Thyroid gland (tissue), 4 donors: ENCODE measurements at places on chromosomes 4 and X. TPM values are rescaled to one million over a fixed set of nuclear protein-coding genes. Genes with fewer than 3 reads are reported as not detected.

- DNase-seq = no peak
Measured at GRCh38 chr4:7266525-7267292, 74.4 kb downstream of the SORCS2 start.

Gene OPN1MW3
- total RNA-seq = not detected

Gene GYPA
- not detected for total RNA-seq

Gene IL9R
- total RNA-seq = 0.56 TPM

GRCh38 chr4:121246698-121247097 lies 82.6 kb upstream of the TNIP3 start:
- no peak for DNase-seq

DNA sequence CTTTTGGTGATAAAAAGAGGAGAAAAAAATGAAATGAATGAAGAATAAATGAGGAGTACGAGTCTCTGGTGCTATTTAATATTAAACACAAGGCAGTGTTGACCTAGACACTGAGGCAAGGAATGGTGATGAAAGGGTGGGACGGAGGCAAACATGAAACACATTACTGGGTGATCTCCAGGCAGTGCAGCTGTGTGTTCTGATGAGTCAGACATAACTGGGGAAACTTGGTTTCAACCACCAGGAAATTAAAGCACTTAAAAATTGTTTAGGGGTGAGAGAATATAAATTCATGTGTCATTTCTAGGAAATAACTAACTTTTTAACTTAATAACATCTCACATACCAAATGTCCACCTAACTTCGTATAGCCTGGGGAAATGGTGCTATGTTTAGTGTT lies 19.7 kb upstream of the CXCL6 start:
- no peak for DNase-seq

Gene GPR82
- total RNA-seq = 0.40 TPM

DNA sequence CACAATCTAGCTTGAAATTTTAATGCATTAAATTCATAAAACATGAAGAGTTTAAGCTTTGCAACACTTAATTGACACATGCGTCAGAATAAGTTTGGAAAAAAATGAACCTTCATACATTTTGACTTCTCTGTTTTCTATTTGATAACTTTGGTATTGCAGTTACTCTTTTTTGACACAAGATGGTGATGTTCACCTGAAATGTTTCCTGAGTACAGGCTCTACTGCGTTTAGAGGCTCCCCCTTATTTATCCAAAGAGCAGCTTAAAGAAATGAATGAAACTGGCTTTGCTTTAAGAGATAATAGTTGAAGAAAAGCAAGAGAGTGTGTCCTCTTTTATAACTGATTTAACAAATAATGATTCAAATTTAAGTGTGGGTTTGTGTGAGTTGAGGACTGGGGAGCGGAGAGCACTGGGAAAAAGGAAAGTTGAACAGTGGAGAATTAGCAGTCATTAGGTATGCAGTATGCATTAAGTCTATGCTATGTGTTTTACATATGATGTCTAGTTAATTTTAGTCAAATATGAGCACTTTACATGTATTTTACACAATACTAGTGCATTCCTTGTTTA lies 180.6 kb upstream of the NUDT6 start:
- DNase-seq = no peak

GRCh38 chr4:151992332-151993154 lies 231.7 kb upstream of the GATB start:
- no peak for DNase-seq

- DNase-seq = no peak
Measured at GRCh38 chrX:134932528-134933217, 58.1 kb upstream of the SMIM10 start.

Gene TEX11
- not detected for total RNA-seq

GRCh38 chr4:153010146-153010545 lies 74.0 kb downstream of the FHDC1 start:
- DNase-seq = no peak

Gene LONRF3
- 50.5 TPM for total RNA-seq

Gene TMEM128
- 36.8 TPM for total RNA-seq

DNA sequence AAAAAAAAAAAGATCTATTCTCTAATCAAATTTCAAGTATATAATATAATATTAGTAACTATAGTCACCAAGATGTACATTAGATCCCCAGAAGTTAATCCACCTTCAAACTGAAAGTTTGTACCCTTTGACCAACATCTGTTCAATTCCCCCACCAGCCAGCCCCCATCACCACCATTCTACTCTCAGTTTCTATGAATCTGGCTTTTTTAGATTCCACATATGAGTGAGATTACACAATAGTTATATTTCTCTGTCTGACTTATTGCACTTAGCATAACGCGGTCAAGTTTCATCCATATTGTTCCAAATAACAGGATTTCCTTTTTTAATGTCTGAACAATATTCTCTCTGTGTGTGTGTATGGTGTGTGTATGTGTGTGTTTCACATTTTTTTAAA lies 33.7 kb upstream of the VMA21 start:
- no peak for DNase-seq

Gene SSX1
- not detected for total RNA-seq

Gene SMIM14
- 52.1 TPM for total RNA-seq

GRCh38 chr4:157983300-157983699 lies 189.5 kb downstream of the GASK1B start:
- no peak for DNase-seq

DNA sequence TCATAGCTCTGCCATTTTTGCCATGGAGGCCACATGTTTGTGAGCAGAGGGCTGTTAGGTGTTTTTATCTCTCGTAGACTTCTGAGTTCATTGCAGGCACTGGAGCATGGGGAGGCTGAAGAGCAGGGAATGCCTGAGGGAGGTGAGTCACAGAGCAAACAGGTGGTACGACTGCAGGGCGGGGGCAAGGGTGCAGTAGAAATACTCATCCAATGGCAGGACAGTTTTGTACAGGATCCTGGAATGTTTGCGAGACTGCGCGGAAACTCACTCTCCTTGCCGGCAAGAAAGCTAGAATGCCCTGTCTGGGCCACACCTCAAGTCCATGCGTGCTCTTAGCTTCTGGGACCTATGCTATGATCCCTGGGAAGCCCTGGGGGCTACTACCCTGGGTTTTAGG lies 20.0 kb upstream of the VCX2 start:
- no peak for DNase-seq

DNA sequence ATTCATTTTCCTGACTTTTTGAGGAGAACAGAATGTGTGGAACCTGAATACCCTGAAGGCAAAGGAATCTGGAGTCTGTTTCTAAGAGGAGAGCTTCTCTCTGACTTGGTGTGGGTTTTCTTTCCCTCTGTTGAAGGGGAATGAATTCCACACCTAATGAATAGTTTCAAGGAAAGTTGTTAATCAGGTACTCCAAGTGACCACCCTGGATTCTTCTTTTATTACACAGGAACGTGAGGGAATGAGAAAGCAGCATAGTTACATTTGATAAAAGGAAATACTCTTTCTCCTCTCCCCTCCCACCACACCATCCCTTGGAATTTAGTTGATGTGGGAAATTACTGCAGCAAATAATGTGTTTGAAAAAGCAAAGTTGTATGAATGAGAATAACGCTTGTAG lies 29.7 kb downstream of the SLIT2 start:
- no peak for DNase-seq

DNA sequence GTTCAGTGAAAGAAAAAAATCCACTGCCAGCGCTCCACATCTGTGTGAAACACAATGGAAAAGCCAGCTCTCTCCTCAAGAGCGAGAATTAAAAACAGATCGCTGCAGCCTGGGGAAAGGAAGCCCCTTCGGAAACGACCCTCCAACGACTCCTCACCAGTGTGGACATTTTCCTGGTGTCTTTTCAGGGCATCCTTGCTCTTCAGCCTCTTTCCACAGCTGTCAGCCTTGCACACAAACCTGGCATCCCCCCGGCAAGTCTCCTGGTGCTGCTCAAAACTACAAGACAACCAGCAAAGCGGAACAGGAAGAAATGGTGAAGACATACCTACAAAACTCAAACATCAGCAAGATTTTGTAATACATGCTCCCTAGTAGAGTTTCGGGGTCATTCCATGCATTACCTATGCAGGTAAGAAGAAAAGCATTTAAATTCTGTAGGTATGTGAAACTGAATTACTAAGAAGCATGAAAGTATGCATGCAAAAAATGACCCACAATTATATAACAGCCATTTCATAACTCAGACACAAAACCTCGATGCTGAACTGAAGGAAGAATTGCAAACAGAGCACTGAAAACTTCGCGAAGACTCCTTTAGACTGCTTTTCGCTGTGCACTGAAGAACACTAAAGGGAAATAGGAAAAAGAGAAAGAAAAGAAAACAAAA lies 106.1 kb downstream of the PRDM5 start:
- DNase-seq = no peak

GRCh38 chrX:141439651-141440050 lies 144.9 kb downstream of the SPANXA1 start:
- no peak for DNase-seq

DNA sequence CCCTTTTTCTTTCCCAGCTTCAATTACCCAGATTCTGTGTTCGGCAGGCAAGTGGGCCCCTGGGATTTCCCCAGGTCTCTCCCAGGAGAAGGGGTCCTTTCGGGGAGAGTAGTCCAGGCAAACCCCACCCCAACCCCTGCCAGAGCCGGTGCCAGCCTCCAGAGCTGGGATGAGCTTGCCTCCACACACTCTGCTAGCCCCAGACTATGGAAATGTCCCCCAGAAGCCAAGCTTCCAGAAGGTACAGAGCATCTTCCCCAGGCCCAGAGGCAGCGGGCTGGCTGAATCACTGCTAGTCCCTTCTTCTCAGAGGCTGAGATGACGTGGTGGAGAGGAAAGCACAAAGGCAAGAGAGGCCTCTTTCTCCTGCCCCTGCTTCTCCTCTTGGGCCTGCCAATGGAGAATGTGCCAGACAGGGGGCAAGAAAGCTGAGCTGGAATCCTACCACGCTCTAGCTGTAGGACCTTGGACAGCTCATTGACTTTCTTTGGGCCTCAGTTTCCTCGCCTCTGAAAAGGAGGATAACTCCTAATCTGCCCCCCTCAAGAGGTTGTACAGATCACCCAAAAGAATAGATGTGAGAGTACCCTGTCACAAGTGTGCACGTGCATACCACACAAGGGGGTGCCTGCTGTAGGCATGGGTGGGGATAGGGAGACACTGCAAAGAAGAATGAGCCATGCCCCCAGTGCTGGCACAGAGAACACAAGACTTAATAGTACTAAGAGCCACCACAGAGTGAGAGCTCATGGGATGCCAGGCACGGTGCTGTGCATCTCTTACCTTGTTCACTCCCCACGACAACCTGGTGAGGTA lies 2.1 kb downstream of the SASH3 start:
- DNase-seq = no peak

- no peak for DNase-seq
Measured at GRCh38 chr4:16136827-16137226, 53.0 kb upstream of the PROM1 start.

- no peak for DNase-seq
Measured at GRCh38 chrX:125651426-125651825, 331.8 kb downstream of the TEX13C start.
